ENCODE measurements at places on chromosomes 2 and 18.

DNA sequence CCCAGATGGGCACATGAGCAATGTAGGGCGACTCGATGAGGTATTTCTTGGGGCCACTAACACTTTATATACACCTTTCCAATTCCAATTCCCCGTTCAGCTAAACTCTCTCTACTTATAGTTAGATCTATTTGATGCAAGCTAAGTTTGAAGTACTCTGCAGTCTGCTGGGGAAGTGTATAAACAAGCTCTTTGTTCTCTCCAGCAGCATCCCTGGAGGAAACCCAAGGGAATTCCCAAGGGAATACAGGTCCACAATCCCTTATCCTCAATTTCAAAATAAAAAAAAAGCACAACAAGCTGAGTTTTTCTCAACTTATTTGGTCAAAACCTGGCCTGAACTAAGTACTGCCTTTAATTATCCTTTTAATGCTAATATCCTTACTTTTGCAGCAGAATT is 433.3 kb downstream of the NBAS start:
- no peak for DNase-seq

DNA sequence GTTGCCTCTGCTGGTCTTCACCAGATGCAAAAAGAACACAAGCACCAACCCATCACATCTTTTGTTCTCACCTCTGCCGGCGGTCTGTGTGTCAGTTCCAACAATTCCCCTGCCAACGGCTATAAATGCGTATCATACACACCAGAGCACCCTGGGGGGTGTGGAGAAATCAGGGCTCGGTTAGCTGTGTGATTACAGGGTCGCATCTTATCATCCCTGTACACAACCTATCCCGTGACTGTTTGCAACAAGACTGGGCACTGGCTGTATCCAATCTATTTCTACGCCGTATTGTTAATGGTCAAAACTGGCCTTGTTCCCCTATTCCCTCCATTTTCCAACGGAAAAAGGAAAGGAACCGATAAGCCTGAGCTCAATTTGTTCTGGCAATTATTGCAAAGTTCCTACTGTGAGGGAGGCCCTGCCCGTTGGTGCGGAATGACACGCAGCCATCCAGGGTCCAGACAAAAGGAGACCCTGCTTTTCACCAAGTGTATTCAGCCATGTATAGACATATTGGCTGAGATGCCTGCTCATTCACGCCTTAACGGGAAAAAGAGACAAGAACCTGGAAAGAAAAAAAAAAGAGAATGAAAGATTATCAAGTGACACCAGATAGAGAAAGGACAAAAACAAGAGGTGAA is 136.9 kb downstream of the CDH20 start:
- no peak for DNase-seq

- no peak for DNase-seq
Measured at GRCh38 chr2:104501342-104501741, 352.6 kb upstream of the POU3F3 start.

DNA sequence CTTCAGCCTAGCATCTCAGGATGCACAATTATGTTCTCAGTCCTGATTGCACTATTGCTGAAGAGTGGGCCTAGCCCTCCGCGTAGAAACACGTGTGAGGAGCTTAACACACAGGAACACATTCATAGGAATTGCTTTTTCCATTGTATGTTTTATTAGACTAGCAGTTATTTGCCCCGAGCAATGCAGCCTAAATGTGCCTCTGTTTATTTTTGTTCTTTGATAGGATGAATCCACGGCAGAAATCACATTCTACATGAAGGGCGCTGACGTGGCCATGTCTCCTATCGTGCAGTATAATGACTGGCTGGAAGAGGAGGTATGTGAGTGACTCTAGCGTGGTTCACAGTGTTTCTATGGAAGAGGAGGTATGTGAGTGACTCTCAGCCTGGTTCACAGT is 65.9 kb upstream of the NFATC1 start:
- no peak for DNase-seq

DNA sequence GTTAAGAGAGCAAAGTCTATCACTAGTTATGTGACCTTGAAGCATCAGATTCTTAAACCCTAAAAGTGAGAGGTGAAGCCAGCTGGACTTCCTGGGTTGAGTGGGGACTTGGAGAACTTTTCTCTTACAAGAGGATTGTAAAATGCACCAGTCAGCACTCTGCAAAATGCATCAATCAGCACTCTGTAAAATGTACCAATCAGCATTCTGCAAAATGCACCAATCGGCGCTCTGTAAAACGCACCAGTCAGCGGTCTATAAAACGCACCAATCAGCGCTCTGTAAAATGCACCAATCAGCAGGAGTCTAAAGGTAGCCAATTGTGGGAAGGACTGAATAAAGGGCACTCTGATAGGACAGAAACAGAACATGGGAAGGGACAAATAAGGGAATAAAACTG is 291.6 kb upstream of the FAM98A start:
- DNase-seq: no peak
